ENCODE measurements at places on chromosomes 5 and 9.

GRCh38 chr5:137600721-137601360, 101.7 kb upstream of the SPOCK1 start:
- no peak for DNase-seq

GRCh38 chr5:134638760-134639201, 6.2 kb upstream of the SAR1B start:
- DNase-seq, result no peak

DNA sequence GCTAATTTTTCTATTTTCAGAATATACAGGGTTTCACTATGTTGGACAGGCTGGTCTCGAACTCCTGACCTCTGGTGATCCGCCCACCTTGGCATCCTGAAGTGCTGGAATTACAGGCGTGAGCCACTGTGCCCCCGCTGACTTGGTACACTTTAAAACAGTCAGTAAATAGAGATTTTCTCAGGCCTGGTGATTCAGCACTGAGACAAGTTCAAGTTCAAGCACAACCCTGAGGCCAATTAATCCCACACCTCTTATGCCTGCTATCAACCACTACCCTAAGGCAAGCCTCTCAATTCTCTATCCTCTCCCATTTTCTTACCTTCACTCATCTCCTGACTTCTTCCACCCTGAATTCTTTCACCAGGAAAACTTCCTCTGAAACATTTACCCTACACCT, 18.9 kb downstream of the MUSK start:
- DNase-seq, result no peak

- DNase-seq, result no peak
Measured at GRCh38 chr5:8471581-8471980, 602.6 kb downstream of the MTRR start.

GRCh38 chr9:127075624-127076372, 46.6 kb downstream of the ANGPTL2 start:
- DNase-seq, result no peak

DNA sequence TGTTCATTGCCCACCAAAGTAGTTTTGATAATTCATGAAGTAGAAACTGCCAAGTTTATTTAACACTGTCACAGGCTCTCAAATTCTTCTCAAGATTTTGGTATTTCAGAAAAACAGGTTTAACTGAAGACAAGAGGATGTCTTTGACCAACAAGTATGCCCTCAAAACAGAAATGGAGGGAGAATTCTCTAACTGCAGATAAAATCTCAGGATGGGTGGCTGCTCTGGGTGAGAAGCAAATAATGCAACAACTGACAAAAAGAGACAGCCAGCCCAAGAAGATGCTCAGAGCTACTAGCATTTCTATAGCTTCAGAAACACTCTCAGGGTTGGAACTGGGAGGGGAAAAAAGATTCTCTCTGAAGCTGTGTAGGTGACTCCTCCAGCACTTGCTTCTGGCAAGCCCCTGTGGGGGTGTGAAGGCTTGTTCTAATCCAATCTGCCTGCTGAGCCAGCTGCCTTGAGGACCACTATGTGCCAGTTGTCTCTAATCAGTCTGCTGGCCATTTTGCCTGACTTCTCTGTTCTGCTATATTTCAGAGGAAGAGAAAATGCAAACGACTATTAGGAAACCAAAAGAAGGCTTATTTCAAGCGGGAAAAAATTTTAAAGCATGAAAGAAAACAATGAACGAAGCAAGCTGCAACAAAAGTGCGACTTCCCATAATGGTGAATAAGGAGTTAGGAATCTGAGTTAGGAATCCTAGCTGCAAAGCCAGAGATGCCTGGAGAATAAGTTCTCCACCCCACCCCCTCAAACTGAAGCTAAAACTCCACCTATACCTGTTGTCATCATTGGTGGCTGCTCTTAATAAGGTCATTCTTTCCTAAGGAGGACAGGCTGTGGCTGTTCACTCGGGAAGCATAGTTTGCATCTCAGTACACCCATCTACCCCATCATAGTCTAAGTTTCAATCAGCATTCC, 147.5 kb downstream of the GNAQ start:
- no peak for DNase-seq

- DNase-seq, result no peak
Measured at GRCh38 chr9:36322462-36322861, 64.2 kb upstream of the GNE start.

DNA sequence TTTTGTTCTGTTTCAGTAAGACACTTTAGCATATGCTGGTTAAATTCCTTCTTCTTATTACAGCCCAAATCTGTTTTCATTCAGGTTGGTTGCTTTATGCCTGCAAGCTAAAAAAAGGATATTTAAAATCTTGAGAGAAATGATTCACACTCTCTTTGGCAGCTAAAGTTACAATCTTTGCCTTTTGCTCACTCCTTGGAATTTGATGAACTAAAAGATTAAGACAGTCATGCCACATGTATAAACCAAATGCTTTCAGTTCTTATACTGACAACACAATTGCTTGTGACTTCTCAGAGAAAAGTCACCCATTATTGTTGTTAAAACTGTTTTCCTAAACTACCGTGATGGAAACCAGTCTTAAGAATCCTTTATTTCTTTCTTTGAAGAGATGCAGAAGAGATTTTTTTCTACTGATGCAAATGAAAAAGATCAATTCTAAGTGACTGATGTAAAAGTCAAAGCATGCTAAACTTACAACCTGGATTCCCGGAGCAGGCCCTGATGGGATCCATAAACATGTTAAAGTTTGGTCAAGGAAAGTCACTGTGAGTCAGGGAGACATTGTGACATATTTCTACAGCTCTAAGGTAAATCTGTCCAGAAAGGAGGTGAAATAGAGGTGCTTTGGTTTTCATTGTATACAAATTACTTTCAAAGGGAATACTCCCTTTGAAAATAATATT, 144.2 kb upstream of the CDH10 start:
- no peak for DNase-seq

GRCh38 chr5:84564321-84565075, 179.8 kb upstream of the EDIL3 start:
- no peak for DNase-seq

DNA sequence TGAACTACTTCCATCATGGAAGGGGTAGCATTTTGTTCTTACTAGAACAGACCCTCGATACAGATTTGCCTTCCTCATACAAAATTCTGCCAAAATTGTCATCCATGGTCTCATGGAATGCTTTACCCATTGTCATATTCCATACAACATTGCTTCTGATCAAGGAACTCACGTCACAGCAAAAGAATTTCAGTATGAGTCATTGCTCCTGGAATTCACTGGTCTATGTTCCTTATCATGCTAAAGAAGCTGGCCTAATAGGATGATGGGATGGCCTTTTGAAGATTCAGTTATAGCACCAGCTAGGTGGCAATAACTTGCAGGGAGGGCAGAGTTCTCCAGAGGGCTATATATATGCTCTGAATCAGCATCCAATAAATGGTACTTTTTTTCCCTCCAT, 18.2 kb upstream of the FNIP1 start:
- no peak for DNase-seq

- DNase-seq, result no peak
Measured at GRCh38 chr5:458547-459353, 15.8 kb downstream of the EXOC3 start.

- DNase-seq, result no peak
Measured at GRCh38 chr5:149036970-149037369, 25.9 kb downstream of the SH3TC2 start.

GRCh38 chr9:91071184-91071990, 269.8 kb downstream of the SYK start:
- no peak for DNase-seq

DNA sequence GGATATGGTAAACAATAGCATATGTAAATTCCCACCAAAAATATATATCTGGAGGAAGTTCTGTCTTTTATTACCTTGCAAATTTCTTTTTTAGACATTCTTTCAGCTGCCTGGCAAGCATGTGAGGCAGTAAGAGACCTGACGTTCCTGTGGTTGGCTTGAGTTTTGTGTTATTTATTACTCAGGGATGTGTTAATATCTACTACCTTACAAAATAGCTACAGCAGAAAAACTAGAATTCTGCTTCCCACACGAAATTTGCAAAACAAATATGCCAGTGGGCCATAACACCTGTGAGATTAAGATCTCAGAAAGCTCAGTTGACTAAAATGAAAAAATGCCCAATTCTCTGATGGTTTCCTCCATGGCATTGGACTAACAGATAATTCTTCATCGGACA, 274.2 kb downstream of the TMEM167A start:
- DNase-seq, result no peak

DNA sequence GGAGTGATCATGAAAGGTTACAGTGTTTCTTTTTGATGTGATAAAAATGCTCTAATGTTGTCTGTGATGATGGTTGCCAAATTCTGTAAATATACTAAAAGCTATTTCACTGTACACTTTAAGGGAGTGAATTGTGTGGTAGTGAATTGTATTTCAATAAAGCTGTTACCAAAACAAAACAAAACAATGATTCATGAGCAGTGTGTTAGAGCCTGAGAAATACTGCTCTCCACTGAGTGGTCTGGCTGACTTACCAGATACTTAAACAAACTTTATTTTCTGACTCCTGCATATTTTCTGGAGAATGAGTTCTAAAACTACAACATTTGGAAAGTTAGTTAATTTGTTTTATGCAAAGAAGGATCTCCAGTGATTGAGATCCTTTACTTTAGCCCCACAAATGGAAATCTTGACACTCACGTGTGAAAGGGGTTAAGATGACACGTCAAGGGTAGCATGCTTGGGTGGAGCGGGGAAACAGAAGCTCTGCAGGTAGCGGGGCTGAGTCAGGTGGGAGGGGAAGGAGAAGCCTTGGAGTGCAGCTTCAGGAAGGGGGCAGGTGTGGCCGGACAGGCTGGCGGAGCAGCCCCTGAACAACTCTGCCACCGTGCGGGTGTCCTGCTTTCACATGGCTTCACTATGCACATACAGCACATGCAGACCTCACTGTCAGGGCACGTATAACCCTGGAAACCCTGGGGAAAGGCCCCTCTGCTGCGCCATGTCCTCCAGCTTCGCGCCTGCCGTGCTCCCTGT, 256.7 kb downstream of the IRX1 start:
- no peak for DNase-seq

GRCh38 chr5:106574820-106575219, 1095.9 kb downstream of the EFNA5 start:
- DNase-seq, result no peak

DNA sequence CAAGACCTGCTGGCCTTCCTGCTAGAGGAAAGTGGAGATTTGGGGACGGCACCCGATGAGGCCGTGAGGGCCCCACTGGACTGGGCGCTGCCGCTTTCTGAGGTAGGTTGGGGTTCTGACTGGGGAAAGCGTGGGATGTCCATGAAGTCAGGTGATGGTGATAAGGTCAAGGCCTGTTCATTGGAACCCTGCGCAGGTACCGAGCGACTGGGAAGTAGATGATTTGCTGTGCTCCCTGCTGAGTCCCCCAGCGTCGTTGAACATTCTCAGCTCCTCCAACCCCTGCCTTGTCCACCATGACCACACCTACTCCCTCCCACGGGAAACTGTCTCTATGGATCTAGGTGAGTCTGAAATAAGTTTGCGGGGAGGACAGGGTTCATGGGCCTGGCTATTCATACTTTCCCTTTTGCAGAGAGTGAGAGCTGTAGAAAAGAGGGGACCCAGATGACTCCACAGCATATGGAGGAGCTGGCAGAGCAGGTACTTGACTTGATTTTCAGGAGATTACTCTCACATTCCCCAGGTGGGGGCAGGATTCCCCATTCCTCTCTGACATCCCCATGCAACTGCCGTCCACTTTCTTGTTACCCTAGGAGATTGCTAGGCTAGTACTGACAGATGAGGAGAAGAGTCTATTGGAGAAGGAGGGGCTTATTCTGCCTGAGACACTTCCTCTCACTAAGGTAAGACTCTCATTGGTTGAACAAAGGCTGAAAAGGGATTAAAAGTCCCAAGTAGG, 505 bp downstream of the CREB3 start:
- DNase-seq, result peak; percentile 20

DNA sequence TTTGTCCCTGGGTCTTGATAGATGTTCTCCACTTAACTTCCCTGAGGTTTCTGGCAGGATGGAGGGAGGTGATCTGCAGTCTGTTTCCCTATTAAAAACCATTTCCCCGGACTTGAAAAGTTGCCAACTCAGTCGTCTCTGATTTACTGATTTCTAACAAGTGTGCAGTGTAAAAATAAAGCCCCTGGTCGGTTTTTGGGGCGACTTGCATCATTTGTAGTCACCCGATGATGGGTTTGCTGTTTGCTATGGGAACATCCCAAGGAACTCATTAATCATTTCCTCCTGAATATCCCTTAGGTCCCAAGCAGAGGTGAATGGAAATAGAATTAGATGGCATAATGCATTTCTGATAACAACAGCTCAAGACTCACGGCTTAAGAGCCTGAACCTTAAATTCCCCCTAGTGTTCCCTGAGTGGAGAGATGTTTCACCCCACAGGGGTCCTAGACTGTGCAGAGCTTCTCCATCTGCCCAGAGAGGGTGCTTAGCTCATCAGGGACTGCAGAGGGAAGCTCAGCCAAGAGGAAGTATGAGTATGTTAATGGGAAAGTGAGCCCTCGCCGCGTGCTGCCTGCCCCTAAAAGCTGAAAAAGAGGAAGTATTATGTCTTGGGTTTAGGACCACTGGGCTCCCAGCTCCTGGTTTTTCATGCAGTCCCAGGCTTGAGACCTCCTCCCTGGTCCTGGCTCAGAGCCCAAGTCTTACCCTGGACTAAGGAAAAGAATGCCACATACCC, 115.1 kb upstream of the DAP start:
- no peak for DNase-seq

GRCh38 chr9:99966001-99966400, 59.5 kb downstream of the STX17 start:
- no peak for DNase-seq

GRCh38 chr9:20599195-20599594, 23.1 kb downstream of the MLLT3 start:
- DNase-seq, result no peak

GRCh38 chr5:62305358-62305714, 670 bp upstream of the KIF2A start:
- no peak for DNase-seq

GRCh38 chr9:133830310-133830709, 92.2 kb upstream of the SARDH start:
- no peak for DNase-seq

- DNase-seq, result no peak
Measured at GRCh38 chr5:1760231-1760630, 39.4 kb downstream of the MRPL36 start.

- DNase-seq, result no peak
Measured at GRCh38 chr9:129392093-129392541, 214.1 kb upstream of the IER5L start.

DNA sequence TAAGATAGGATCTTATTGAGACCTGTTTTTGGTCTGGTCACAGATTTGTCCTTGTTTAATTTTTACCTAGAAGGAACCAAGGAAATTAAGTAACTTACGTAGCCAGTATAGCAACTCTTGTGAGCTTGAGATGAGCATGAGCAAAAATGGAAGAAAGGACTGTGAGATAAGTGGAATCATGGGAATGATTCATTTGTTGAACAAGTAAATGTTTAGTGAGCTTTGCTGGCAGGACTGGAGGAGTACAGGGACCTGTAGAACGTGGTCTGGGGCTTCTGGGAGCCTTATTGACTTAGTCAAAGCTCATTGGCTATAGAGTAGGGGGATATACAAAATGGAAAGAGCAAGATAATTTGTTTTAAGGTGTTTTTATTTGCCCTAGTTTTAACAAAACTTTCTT, 3.0 kb downstream of the RAD23B start:
- DNase-seq, result no peak

GRCh38 chr5:10030219-10030831, 219.4 kb downstream of the ATPSCKMT start:
- no peak for DNase-seq

Data from CD8-positive, alpha-beta memory T cell (primary cell).